ENCODE measurements at places on chromosomes 3 and 15. TPM values are rescaled to one million over a fixed set of nuclear protein-coding genes. Genes with fewer than 3 reads are reported as not detected.

- DNase-seq: peak; percentile 82
These were observed 66.2 kb upstream of the TPM1 start for GRCh38 chr15:62976301-62976881.

- DNase-seq: peak; percentile 30
These were observed 44.6 kb downstream of the SLC12A1 start for GRCh38 chr15:48250640-48251076.

- no peak for DNase-seq
These were observed 80.7 kb upstream of the SPRED1 start for GRCh38 chr15:38171973-38172372.

- DNase-seq: no peak
These were observed 95.8 kb downstream of the FNDC3B start for GRCh38 chr3:172135185-172135584.

GRCh38 chr15:73741321-73741836, 11.8 kb downstream of the INSYN1 start:
- no peak for DNase-seq

DNA sequence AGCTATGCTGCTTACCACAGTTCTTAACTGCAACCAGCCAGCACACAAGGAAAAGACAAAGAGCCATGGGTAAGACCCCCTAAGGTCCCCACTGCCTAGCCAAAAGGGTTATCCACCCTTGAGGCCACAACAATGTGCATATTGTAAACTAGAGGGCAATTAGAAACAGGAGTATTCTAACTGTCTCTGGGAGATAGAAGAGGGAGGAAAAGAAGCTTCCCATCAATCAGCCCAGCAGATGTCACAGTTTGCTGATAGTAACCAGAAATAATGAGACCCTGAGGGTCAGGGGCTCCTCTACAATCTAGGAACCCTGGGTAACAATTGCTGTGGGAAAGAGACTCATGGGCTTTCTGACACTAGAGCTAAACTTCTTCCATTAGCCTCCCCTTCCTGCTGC, 20.6 kb upstream of the IFT57 start:
- no peak for DNase-seq

- DNase-seq: no peak
These were observed 112.5 kb upstream of the MLF1 start for GRCh38 chr3:158458464-158458863.

GRCh38 chr3:124883766-124884473, 3.2 kb downstream of the ITGB5 start:
- no peak for DNase-seq

DNA sequence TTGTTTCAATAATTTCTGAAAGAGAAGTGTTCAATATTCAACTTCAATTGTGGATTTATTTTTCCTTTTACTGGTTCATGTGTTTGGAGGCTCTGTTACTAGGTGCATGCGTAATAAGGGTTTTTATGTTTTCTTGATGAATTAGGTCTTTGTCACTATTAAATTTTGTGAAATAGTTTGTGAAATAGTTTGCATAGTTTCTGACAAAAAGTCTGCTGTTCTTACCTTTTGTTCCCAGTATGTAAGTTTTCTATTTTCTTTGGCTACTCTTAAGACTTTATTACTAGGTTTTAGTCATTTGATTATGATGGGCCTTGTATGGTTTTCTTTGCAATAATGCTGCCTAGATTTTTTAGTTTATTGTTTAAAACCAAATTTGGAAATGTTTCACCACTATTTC, 38.0 kb downstream of the MEF2A start:
- no peak for DNase-seq

- peak; percentile 23 for DNase-seq
These were observed 52.5 kb upstream of the KCNMB2 start for GRCh38 chr3:178483704-178484103.

DNA sequence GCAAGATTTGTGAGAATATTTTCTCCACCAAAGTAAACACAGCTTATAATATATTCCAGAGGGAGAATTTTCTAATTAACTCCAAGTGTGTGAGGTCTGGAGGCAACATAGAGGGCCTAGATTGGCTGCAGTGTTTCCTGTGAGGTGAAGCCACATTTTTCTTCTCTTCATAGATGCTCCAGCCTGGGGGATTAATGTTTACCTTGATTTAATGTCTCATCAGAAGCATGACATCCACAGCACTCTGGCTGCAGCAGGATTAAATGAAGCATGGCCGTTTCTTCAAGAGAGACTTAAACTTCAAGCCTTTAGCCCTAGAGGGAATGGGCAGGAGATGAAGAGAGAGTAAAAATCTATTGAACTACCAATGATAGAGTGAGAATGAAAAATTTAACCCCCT, 137.9 kb upstream of the ZBTB20 start:
- DNase-seq: peak; percentile 43

DNA sequence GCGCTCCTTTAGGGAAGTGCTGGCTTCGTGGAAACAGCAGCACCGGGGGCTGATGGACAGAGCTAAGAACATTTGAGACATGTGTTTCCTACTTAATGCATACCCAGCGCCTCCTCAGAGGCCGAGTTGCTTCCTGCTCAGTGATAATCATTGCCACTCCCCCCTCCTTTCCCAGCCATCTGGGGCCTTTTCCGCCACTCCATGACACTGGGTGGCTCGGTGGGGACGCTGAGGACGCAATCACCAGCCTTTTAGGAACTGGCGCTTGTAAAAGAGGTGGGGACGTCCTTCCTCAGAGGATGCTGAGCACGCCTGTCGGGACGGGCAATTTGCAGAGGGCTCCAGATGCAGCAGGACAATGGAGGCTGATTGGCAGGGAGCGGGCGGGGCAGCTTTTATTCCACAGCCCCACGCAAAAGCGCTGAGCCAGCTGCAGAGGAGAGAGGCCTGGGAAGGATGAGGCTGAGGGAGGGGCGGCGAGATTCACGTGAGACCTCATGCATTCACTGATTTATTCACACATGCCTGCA, 22.2 kb upstream of the IQSEC1 start:
- no peak for DNase-seq

DNA sequence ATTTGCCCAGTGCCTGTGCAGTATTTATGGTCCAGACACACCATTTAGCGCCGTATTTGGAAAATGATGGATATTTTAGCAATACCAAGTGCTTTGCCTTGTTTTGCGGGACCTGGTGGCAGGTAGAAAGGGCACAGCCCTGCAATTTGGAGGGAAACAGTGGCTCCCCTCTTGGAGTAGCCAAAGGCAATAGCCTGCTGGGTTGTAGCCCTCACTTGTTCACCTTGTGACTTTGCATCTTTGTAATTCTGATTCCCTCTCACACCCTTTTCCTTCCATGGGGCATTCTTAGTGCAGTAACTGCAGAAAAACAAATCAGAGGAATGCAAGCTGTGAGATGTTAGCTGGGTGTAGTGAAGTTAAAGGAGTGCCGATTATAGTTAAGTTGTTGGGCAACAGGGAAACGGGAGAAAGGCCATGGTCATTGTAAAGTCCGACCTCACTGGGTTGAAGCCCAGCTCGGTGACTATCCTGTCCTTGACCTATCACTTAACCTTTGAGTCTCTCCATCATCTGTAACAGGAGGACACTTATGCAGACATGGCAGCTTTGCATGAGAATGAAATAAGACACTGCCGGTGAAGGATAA, 131.0 kb upstream of the KLHL25 start:
- DNase-seq: no peak

DNA sequence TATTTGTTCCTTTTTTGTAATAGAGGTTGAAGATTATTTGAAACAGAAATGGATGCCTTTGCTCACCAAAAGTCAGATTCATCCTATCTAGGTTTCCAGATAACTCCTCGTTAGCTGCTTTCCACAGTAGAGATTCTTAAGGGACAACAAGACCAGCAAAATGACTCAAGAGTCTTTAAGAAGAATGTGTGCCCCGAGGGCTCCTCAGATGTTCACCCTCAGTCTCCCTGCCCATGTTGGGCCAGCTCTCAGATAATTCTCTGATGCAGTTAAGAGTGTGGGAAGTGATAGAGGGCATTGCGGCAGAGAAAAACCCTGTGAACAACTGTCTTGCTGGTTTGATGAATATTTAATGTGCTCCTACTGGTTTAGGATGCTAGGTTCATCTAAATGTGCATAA, 251.1 kb downstream of the PTPRG start:
- DNase-seq: no peak

- no peak for DNase-seq
These were observed 100.6 kb downstream of the IL1RAP start for GRCh38 chr3:190614226-190615059.

GRCh38 chr15:97561529-97561928, 399.0 kb upstream of the ARRDC4 start:
- no peak for DNase-seq

GRCh38 chr3:57910990-57911389, 97.2 kb upstream of the FLNB start:
- no peak for DNase-seq

DNA sequence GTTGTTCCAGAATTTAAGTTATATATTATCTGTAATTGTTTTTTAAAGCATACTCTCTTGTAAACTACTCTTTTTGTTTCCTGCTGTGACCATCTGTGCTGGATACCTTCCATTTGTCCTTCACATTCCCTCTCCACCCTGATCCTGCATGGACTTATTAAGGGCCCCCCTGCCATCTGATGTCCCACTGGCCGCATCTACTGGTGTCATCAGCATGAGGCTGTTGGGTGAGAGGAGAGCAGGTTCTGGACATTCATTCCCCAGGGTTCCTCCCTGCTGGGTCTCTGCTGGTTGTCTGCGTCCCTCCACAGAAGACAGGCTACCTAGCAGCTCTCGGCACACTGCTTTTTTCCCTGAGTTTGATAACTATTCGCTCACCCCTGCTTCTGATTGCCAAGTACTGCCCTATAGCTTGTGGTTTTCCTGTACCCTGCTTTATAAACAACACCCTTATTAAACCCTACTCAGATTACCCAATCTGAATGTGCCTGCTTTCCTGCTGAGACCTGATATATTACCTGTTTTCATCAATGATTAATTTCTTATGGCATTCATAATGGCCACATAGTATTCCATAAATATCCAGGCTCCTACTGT, 7.7 kb downstream of the CMTM8 start:
- DNase-seq: no peak

DNA sequence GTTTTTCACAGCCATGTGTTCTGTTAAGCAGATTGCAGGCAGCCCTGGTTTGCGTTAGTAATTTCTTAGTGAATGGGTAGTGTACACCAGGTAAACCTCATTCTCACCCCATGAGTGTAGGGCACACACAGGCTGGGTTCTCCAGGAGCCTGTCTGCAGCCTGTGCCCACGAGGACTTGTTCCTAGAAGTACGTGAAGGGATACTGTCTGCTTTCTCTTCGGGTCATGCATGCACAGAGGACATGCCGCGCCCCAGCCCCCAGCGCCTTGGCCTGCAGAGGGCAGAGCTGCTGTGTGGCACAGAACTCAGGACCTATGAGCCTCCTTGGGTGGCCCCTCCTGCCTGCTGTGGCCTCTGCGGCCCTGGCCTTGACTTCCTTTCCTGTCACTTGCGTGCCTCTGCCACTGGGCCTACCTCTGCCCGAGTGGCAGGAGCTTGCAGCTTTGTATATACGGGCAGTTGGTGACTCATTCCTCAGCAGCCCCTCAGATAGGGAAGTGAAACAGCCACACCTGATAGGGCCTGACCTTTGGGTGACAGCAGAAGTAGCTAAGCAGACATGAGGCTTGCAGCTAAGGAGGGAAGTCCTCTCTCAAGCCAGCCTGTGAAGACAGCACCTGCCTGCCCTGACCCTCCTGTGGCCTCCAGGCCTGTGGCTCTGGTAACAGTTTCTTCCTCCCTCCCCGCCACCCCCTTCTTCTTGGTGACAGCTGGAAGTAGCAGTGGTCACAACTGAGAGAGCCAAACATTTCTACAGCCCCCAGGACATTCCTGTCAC, 19.5 kb downstream of the PPCDC start:
- DNase-seq: no peak

MAGI1 gene
- 9.6 TPM for total RNA-seq

ATP13A5 gene
- not detected for total RNA-seq

SPINT1 gene
- 159 TPM for total RNA-seq

TNFSF10 gene
- total RNA-seq: 36.2 TPM

PRSS50 gene
- total RNA-seq: not detected

RHO gene
- total RNA-seq: not detected

ASB14 gene
- total RNA-seq: not detected
